ENCODE measurements at places on chromosomes 1 and 21.

DNA sequence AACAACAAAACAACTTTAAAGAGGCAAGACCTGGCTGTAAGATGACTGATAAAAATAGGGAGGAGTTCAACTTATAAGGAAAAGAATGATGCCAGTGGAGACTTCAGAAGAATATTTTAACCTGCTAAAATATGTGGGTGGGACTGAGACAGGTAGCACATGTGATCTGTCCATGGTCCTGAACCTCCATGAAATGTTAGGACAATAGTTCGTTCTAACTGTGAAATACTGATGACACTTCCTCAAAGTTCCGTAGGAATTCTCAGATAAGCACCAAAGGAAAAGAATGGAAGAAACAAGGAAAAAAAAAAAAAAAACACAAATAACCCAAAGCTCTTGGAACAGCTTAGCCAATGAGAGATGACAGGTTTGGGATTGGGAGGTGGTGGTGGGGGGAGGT, 44.7 kb downstream of the CDC42BPA start:
- DNase-seq, result no peak

GRCh38 chr1:28039341-28039740, 49.1 kb downstream of the EYA3 start:
- no peak for DNase-seq

- no peak for DNase-seq
Measured at GRCh38 chr1:151435174-151435573, 24.1 kb downstream of the POGZ start.

DNA sequence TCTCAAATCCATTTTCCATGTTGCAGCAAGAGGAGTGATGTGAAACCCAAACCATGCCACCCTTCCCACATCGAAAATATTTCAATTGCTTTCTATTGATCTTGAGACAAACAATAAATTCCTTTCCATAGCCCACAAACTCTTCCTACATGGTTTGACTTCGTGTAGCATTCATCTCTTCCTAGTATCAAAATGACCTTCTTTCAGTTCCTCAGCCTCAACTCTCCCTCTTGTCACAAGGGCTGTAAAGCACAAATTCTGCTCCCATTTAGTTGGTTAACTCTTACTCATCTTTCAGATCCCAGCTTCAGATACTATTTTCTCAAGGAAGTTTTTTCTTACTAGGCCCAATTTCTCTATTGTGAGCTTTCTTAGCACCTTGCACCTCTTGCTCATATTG, 99.0 kb downstream of the ZNF281 start:
- no peak for DNase-seq

GRCh38 chr1:22163564-22163963, 20.7 kb upstream of the WNT4 start:
- no peak for DNase-seq

GRCh38 chr1:54325284-54325683, 80.9 kb downstream of the SSBP3 start:
- no peak for DNase-seq

DNA sequence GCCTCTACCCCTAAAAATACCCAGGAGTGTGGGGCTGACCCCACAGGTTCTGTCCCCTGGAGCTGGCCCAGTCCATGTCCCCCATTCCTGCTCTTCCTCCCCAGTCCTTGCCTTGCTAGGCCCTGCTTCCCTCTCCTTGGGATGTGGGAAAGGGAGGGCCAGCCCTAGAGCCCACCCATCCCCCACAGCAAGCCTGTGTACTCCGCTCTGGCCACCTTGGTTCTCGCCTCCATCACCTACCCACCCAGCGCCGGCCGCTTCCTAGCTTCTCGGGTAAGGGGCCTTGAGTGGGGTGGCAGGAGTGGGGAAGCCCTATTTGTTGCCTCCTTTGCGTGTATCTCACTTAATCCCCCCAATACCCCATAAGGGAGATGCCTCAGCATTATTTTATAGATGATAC, 6.7 kb downstream of the CLCNKB start:
- no peak for DNase-seq

DNA sequence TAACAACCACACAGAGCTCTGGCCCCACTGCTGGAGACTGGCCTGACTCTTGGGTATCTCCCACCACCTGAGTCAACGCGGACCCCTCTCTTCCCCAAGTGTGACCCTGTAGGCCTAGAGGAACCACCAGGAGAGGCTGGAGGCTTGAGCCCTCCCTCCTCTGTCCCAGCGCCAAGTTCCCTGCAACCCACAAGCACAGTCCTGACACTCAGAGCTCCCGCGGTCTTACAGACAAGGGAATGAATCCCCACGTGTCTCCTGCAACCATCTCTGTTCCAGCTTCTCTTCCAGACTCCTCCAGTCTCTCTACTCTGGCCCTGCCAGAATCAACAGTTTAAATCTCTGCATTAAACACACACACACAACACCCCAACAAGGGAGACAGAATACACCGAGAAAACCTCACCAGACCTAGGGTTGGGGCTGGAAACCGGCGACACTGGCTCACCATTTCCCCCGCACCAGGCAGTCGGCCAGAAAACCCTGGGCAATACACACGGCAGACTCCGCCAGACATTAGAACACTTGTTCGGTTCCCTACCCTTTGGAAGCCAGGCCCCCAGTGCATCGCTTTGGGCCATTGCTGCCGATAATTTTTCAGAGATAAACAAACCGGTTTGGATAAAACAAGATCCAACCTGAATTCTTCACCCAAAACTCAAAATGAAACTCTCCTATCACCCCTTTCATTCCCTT, 21.7 kb downstream of the CASZ1 start:
- no peak for DNase-seq

DNA sequence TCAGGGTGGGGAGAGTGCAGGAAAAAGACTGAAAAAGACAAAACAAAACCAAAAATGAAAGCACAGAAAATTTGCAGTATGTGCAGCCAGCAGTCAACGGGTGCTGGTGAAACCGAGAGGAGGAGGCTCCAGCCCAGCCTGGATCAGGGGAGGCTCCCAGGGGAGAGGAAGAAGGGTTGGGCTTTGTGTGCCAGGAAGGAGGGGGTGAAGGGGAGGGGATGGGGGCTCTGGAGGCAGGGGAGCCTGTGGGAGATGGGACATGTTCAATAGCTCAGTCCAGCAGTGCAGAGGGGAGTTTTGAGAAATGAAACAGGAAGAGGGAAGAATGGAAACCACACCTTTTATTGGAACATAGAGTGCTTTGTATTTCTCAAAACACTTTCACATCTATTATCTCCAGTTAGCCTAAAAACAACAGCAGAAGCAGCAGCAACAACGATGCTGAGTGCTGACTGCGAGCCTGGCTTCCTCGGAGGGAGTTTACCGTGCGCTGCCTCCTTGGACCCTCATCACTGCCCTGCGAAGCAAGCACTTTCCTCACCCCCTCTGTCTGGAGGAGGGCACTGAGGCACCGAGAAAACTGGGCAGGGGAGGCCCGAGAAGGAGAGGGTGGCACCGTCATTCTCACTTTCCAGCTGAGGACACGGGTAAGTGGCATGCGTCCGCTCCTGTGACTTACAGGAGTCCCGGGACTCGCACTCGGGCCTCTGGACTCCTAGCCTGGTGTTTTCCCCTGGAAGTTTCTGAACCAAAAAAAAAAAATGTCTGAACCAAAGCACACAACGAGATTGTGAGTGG, 62.9 kb downstream of the MDM4 start:
- peak; percentile 40 for DNase-seq

DNA sequence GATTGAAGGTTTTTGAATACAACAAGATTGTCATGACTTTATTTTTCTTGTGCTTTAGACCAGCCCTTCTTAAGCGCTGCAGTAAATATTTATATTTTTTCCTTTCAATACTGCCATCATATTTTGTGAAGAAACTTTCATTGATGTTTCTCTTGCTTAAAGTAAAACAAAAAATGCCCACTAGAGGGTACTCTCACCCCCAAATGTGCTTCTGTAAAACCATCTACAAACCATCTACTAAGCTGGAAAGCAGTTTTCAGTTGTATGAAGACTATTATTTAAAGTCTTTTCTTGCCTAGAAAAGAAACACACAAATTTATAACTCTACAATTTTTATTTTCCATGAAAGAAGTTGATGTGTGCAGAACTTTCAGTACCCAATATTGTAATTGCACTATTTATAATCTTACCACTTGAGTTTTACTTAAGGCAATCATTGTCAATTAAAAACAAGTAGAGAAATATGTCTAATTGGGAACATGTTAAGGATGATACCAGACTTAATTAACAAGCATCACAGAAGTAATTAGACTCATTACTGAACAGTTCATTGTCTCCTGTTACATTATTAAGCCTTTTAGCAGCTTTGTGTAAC, 10.7 kb downstream of the LEPR start:
- DNase-seq, result peak; percentile 26

DNA sequence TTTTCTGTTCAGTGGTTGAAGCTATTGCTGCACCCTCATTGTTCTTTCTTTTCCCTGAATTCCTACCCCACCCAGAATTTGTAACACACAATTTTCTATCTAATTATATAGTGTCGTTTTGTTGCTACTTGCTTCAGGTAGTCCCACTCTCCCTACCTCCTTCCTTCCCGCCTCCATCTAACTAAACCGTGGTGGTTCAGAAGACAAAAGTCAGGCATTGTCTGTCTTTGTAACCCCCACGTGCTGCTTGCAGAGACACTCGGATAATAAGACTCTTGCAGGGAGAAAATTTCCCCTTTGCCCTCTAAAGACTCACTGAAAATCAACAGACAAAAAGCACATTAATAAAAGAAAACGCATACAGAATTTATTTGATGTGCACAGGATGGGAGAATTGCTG, 46.2 kb upstream of the BTG3 start:
- no peak for DNase-seq

GRCh38 chr1:161374373-161374772, 6.7 kb upstream of the CFAP126 start:
- DNase-seq, result no peak

GRCh38 chr1:71049951-71050598, 2.5 kb upstream of the PTGER3 start:
- peak; percentile 77 for DNase-seq

DNA sequence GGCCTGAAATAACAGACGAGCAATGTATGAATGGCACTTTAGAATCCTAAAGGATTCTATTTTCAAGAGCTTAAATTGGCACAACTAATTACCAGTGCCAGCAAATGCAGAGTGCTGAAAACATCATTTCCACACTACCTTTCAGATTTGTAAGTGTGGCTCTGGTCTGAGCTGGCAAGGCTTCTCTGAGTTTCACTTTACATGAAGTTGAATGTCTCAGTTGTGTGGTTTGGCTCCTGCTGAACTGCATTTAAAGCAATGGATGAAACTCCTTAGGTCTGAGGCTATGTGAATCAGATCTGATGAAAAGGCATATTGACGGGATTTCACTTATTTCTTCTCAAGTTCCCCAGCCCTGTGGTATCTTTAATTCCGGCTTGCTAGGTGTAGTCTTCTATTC, 114.8 kb upstream of the PTGFR start:
- DNase-seq, result no peak

DNA sequence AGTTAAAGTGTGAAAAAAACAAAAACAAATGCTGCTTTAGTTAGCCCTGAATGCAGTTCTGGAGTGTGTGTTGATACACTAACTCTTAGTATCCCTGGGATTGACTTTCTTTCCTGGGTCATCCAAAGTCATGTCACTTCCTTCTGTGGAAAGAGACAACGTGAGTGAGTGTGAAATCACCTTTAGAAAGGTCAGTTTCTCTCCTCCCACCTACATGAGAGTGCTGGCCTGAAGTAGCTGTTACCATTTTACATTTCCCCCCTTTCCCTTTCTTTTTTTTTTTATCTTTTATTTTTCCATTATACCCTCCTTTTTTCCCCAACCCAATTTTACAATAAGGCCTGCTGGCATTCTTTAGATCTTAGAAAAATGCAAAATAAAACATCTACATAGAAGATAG, 55.2 kb downstream of the CENPF start:
- DNase-seq, result no peak

GRCh38 chr1:74681001-74681400, 7.4 kb upstream of the ERICH3 start:
- DNase-seq, result no peak

- DNase-seq, result no peak
Measured at GRCh38 chr1:156655904-156656516, 14.1 kb downstream of the BCAN start.

DNA sequence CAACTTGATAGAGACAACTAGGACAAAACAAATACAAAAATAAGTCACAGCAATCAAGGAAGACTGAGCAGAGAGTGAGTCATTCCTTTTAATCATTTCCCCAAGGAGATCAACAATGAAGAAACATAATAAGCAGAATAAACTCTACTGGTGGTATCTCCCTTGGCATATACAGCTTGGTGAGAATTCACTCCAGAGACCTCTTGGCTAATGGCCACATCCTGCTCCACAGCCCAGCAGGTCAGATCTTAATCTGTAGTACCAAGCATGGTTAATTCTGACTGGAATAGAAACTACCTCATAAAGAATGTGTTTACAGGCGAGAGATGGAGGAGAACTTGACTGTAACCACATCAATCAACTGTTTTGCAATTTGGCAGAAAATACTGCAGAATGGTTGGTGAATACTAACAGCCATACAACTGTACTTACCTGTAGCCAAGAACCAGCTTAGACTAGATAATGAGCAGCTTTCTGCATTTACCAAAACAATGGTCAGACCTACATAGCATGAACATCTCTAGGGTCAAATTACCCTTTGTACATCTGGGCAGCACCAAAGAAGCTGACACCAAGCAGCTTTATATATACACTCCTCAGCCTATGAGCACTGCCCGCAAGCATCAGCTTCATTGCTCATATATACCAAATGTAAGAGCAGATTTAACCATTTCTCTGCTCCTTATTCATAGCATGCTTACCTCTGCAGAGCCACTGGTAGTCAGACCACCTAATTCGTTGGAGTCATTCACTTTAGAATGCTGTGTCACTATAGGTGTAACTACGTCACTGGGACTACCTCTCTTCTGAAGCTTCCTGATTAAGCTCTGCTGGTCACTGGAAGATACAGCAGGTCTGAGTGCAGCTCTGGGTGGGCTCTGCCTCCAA, 51.0 kb downstream of the KIAA0319L start:
- DNase-seq, result peak; percentile 27

GRCh38 chr1:62282909-62283755, 36.1 kb downstream of the KANK4 start:
- no peak for DNase-seq

GRCh38 chr1:87916965-87917364, 588.3 kb downstream of the LMO4 start:
- DNase-seq, result no peak

- no peak for DNase-seq
Measured at GRCh38 chr1:206824331-206824730, 41.1 kb upstream of the IL20 start.

- DNase-seq, result no peak
Measured at GRCh38 chr21:17763288-17764037, 55.7 kb downstream of the C21orf91 start.
